ENCODE measurements at places on chromosomes 5 and 9.

DNA sequence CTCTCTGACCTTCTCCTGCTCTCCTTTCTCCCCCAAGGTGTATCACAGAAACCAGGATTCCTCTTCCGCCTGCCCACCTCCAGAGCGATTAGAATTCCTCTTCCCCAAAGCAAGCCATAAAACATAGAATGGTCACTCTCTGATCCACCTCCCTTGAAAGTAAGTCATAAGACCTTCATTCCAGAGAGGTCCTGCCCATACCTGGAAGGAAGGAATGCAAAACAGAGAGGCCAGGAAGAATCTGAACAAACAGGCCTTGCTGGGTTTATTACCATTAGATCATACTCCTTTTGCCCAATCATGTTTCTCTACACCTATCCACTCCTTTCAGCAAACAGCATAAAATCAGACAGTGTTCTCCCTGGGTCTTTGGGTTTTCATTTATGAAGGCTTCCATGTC lies 21.0 kb downstream of the CDKL3 start:
- DNase-seq: no peak

- DNase-seq: no peak
Measured at GRCh38 chr5:167770461-167770860, 521.0 kb upstream of the WWC1 start.

DNA sequence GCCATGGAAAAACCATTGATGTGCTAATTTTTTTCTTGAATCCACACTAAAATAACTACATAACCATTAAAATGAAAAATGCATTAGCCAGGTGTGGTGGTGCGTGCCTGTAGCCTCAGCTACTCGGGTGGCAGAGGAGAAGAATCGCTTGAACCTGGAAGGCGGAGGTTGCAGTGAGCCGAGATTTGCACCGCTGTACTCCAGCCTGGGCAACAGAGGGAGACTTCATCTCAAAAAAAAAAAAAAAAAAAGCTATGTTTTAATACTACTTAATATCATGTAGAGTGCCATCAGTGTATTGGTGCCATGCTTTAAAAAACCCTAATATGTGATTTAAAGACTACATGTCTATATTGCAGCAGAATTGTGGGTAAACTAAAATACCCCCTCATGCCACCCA lies 58.9 kb downstream of the NDFIP1 start:
- no peak for DNase-seq

DNA sequence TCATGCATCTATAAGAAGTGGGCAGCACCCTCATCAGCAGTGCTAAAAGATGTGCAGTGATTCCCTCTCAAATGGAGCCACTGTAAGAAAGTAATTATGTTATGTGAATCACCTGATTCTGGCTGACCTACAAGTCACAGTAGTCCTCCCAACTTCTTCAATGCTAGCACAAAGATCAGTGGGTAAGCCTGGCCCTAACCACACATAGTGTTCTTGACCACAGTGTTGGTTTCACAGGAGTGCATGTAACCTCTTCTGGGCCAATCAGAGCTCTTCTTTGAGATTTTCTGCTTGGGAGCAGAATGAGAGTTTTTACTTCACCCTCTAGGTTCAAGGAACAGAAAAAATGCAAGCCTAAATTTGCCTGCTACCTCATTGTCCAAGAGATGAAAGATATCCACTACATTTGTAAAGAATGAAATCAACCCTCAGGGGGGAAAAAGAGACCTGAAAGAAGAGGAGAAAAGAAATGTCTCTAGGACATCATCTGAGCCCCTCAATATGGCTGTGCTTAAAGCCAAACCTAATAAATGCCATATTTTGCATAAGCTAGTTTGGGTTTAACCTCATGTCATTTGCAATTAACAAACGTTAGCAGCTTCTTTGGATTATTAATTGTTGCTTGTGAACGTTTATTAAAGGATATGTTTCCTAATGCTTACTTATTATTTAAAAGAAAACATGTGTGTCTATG lies 65.3 kb upstream of the ADRB2 start:
- no peak for DNase-seq

DNA sequence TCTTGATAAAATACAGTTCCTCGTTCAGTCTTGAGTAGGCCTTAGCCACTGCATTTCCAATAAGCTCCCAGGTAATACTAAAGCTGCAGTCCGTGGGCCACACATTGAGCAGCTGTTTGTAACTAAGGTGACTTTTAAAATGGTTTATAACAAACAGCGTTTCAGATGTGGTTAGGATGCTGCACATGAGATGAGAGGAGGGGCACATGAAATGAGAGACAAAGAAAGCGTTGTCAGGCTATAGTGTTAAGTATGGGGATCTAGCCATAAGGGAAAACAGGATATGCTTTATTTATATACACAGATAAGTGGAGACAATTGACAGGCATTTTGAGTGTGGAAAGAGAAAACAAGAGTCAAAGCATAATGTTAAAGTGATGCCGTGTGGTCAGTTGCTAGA lies 89.9 kb downstream of the PAM start:
- DNase-seq: no peak

DNA sequence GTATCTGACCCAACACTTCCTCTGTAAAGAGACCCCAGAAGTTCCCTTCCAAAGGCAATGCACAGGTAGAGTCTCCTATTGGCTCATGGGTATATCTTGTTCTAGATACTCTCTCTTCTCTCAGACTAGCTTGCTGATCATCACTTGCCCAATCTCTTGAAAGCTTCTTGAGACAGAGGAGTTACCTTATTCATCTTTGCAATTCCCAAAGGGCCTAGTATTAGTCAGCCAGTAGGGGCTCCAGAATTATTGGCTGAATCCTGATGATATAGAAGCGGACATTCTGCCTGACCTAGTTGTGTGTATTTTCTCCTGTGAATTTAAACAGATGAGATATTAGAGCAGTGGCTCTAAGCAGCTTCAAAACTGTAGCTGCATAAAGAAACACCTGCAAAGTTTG lies 304.0 kb upstream of the KLF4 start:
- DNase-seq: no peak

- DNase-seq: no peak
Measured at GRCh38 chr5:103211576-103212561, 46.7 kb upstream of the MACIR start.

GRCh38 chr9:138103849-138104206 lies 226.2 kb downstream of the CACNA1B start:
- DNase-seq: no peak

- no peak for DNase-seq
Measured at GRCh38 chr9:97511655-97512427, 10.4 kb downstream of the TMOD1 start.

- DNase-seq: no peak
Measured at GRCh38 chr5:177576169-177576568, 15.8 kb upstream of the TMED9 start.

DNA sequence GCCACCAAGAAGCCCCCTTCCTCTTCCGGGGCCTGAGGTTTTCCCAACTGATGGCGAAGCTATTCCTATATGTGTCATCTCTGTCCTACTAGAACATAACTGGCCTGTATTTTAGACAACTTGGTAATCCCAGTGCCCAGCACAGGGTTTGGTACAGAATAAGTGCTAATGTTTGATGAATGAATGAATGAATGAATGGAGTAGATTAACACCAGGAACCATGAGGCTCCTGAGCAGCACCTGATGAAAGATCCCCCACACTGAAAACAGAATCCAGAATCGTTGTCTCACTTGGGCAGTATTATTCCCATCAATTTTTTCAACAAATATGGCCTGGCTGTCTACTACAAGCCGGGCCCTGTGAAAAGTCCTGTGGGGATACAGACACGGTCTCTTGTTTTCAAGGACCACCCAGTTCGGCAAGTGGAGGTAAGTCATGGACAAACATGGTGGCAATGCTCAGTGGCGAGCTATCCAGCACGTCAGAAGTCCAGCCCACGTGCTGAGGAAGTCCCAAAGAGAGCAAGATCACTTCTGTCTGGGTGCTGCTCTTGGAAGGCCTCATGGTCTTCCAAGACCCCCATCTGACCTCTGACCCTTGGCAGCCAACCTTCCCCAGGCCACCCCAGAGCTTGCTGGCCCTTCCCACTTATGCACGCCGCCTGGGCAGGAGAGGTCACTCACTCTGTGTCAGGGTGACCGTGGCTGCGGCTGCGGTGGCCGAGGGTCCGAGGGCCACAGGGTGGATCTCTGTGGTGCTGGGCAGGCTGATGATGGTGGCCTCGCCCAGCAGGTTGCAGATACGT lies 1.0 kb downstream of the NAIF1 start:
- DNase-seq: no peak

DNA sequence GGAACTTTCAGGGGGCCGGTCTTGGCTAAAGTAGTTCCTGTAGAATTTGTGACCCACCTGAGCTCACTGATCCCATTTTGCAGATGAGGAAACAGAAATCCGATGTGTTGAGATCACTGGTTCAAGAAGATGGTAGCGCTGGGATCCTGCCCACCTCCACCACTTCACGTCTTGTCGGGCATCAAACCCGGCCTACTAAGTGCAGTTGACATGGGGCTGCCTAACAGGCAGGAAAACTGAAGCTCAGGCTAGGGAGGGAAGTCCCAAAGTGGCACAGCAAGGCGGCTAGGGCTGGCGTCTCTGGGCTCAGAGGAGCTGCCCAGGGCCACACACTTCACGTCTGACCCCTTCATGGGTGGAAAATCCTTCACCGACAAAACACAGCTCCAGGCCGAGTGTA lies 502 bp upstream of the ENG start:
- DNase-seq: no peak

DNA sequence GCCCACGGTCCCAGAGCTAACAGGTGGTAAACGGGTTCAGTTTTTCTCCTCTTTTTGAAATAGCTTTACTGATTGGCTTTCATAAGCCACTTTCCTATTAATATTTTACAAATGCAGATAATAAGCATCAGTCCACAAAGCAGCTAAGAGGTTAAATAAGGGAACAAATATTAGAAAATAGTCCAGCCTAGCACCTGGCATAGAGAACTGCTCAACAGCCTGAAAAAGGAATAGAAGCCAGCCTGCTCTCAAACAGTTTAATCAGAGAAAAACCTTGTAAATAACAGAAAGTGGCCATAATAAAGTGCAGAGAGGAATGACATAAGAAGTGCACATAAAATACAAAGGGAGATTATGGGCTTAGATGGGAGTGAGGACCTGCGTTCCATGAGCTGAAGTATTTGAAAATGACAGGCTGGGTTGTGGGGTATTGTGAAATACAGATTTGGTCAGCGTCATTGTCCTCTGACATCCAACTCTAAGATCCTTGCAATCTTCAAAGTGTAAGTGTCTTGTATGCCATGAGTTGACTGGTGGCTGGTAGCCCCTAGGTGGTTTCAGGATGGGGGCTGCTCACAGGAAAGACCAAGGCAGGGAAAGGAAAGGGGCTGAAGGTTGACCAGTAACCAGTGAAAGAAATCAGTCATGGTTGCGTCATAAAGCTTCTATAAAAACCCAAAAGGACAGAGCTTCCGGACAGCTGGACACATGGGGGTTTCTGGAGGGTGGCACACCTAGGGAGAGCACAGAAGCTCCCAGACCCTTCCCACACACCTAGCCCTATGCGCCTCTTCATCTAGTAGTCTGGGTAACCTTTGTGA lies 32.4 kb downstream of the MYO10 start:
- DNase-seq: no peak

- DNase-seq: no peak
Measured at GRCh38 chr5:173318330-173318729, 9.9 kb downstream of the STC2 start.

- DNase-seq: no peak
Measured at GRCh38 chr5:140967226-140967893, 1.1 kb downstream of the PCDHAC2 start.

DNA sequence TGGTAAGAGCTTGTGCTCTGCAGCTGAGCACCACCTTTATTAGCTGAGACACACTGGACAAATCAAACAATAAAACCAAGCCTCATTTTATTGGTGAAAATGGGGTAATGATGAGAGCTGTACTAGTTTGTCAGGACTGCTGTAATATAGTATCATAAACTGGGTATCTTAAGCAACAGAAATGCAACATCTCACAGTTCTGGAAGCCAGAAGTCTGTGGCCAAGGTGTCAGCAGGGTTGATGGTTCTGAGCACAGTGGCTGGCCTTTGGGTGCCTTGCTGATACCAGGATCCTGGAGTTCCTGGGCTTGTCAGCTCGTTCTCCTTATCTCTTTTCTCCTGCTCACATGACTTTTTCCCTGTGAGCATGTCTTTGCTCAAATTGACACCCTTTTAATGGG lies 513.1 kb downstream of the IRX1 start:
- DNase-seq: no peak

DNA sequence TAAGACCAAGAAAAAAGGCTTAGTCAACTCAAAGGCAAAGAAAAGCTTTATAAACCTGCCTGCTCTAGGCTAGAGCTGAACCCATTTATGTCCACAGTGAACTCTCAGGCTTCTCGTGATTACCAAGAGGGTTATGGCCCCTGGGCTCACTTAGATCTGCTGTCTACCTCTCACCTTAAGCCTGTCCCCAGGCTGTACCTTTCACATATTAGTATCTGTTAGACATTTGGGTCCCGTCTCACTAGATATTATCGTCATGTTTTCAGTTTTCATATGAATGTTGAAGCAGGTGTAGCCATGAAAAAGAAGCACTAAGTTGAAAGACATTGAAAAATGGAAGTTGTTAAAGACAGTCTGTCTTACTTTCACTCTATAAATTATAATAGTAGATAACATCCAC lies 75.2 kb upstream of the COX7C start:
- no peak for DNase-seq

DNA sequence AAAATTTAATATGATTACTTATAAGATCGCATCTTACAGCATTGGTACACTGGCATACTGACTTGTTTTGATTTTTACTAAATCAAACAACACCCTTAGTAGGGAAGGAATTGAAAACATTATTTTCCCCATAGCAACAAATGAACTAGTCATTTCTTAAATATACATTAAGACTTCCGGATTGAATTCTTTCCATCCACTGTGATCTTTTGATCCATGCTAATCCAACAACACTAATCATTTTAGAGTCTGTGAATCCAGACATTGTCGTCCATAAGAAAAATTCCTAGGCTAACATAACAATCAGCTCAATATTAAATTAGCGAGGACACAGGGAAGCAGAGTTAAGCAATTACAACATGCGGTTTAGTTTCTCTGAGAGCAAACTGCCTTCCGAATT lies 21.6 kb upstream of the ERAP1 start:
- DNase-seq: no peak

DNA sequence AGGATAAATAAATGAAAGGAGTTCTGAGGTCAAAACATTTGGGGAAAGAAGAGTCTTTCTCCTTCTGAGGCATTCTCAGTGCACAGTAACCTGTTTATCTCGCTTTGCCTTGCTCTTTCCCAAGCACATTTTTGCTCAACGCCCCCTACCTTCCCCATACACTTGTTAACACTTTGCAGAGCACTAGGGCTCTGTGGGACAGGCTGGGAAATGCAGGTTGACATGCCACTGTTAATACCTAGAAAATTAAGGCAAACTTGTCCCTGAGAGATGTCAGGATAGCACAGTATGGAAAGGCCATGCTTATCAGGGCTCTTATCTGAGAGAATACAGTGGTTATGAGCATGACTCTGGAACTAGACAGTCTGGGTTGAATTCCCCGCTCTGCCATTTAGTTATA lies 152.0 kb downstream of the DOCK8 start:
- no peak for DNase-seq

- DNase-seq: peak; percentile 6
Measured at GRCh38 chr9:96317335-96317980, 15.5 kb upstream of the HSD17B3 start.

DNA sequence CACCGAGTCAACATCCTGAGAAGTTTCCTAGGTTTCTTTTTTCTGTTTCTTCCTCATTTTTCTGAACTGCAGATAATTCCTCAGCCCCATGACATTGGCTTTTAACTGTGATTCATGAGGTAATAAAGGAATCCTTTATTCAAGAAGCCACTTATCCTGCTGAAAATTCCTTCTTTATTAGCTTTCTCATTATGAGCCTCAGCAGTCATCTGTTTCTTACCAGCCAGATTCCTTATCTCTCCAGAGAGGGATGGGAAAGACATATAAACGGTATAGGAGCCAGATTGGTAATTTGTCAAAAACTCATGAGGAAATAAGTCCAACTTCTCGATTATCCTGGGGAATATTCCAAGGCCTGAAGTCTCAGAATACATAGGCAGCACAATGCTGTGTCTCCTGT lies 465.4 kb downstream of the ICE1 start:
- DNase-seq: no peak

Data from activated T-helper 1 cell treated with anti-CD3 and anti-CD28 coated beads, Interleukin-12 subunit alpha, Interleukin-12 subunit beta, Interleukin-2, Interleukin-4 antibody, amounts not matched to agents 30 ng/mL and 10 ng/mL and 1 ng/mL, durations not matched to agents 14 hours and 24 hours and 36 hours (primary cell).